ENCODE measurements at places on chromosomes 2 and 18.

DNA sequence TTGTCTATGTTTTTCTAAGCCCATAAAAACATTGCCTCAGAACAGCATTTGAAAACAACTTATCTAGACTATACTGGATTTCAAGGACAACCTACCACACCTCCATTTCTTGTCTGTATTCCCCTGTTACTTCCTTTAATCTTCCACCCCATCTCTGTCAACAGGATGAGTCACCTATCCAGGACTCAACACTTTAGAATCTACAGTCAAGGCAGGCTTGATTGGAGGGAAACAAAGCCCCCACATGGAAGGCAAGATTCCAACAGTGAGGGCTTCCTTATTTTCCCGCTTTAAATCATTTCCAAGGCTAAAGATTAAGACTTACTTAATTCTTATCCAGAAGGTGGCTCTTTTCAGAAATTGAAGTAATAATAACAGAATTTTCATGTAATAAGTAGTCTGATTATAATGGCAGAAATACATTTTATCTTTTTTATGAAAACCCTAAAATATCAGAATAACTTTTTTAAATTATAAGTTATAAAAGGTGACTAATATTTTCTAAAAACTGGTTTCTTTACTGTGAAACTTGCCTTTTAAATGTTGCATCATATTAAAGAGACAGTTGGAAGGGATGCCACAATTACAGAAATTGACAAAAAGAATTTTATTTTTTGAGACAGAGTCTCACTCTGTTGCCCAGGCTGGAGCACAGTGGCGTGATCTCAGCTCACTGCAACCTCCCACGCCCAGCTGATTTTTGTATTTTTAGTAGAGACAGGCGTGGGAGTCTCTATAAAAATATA lies 138.7 kb upstream of the CCDC150 start:
- no peak for DNase-seq

GRCh38 chr2:71669058-71669456 lies 215.7 kb downstream of the DYSF start:
- no peak for DNase-seq

GRCh38 chr18:21389283-21389682 lies 147.3 kb downstream of the GREB1L start:
- DNase-seq: no peak

DNA sequence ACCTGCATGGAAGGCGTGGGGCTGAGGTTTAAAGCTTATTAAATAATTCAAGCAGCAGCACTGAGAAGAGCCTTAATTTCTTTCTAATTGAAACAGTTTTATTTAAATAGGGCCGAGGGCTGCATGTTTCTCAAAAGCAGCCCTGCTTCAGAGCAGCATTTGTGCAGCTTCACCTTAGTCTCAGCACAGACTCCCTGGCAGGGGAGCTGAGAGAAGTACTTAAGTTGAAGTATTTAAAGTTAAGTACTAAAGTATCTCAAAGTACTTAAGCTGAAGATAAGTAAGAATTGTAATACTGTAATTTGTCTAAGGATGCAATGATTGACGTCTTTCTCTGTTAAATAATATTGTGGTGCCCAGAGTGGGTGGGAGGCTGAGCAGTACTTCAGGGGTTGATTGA lies 31.4 kb downstream of the IMPA2 start:
- no peak for DNase-seq

GRCh38 chr18:55189972-55190371 lies 230.7 kb upstream of the CCDC68 start:
- DNase-seq: peak; percentile 60

GRCh38 chr2:20176760-20177159 lies 48.2 kb downstream of the SDC1 start:
- no peak for DNase-seq

DNA sequence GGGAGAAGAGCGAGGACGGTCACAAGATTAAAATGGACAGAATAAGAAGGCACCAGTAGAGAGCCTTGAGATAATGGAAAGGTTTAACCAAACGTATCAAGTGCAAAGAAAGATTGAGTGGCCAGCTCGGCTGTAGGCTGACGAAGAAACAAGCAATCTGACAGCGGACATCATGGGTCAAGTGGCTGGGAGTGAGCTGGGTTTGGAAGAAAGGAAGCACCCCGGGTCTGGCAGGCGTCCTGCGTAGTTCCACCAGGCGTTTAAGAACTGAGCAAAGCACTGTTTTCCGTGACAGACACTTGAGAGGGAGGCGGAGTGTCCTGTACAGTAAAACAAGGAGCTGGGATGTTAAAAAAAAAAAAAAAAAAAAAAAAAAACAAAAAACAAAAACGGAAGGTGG lies 27.1 kb downstream of the DAPL1 start:
- DNase-seq: no peak

GRCh38 chr2:118177884-118178283 lies 89.6 kb downstream of the INSIG2 start:
- no peak for DNase-seq

GRCh38 chr2:196836440-196836839 lies 27.3 kb upstream of the C2orf66 start:
- DNase-seq: no peak

GRCh38 chr2:72994282-72994990 lies 77.1 kb downstream of the SFXN5 start:
- no peak for DNase-seq

GRCh38 chr2:9556121-9556743 lies 602 bp upstream of the ADAM17 start:
- peak; percentile 35 for DNase-seq

- DNase-seq: no peak
Observed at GRCh38 chr18:58064406-58064998, 20.5 kb downstream of the NEDD4L start.

DNA sequence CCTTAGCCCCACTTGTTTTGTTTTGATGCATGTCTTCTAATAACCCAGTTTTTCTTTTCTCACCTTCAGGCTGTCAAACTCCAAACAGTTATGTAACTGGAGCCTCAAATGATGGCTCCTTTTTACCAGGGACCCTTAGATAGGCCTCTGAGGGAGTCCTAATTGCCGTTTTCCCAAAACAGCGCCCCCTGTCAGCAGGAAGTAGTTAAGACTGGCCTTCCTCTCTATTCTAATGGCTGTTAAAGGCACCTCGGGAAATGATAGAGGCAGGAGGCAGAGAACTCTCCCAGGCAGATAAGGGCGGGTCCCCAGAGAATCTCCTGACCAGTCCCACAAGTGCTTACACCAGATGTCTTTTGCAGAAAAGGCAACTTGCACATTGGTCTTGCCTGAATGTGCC lies 123.2 kb downstream of the KCNS3 start:
- no peak for DNase-seq

GRCh38 chr18:26503382-26503781 lies 45.0 kb downstream of the KCTD1 start:
- no peak for DNase-seq

- no peak for DNase-seq
Observed at GRCh38 chr2:176763130-176763529, 449.5 kb upstream of the HNRNPA3 start.

GRCh38 chr2:83481436-83481835 lies 977.6 kb downstream of the SUCLG1 start:
- DNase-seq: no peak

DNA sequence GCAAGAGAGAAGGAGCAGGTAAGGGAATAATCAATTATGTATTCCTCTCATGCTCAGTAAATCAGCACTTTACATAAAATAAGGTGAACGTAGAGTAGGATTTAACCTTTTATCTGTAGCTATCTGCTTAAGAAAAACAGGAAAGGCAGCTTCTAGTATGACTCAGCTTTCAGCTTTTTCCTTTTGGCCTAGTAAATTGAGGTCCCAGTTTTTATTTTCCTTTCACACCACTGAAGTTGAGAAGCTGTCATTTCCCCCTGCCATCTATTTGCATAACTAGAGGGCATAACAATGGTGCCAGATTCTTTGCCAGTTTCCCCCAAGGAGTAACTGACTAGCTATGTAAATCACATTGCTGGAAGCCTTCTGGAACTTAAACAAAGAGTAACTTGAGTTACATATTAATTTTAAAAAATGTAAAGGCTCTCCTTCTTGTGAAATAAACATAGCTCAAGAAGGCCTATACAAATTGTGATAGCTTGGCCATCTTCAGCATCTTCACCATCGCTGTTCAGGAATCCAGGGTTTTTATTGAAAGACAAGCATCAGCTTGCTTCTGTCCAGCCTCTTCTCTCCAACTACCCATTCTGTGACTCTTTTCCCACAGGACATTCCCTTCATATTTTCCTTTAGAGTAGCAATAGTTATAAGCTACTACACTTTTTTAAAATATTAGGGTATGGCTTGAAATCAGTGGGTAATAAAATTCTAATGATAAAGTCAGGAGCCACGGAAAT lies 97.0 kb downstream of the KYNU start:
- DNase-seq: no peak

DNA sequence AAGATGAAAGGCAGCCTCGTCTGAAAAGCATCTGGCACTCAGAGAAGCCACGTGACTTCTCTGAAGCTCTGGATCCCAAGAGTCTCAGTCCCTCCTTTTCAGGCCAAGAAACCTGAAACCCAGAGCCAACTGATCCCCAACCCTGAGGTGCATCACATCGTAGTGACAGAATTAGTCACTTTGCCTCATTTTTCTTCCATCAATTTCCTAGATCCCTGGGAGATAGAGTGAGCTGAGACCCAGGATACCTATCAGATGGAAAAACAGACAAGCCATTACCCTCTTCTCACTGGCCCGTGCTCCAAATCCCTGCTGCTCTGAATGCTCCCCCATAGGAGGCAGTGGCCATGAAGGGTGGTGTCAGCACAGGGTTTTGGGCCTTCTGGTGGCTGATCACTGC lies 113.1 kb downstream of the ALK start:
- no peak for DNase-seq

- DNase-seq: no peak
Observed at GRCh38 chr2:199946836-199947235, 8.5 kb downstream of the TYW5 start.

DNA sequence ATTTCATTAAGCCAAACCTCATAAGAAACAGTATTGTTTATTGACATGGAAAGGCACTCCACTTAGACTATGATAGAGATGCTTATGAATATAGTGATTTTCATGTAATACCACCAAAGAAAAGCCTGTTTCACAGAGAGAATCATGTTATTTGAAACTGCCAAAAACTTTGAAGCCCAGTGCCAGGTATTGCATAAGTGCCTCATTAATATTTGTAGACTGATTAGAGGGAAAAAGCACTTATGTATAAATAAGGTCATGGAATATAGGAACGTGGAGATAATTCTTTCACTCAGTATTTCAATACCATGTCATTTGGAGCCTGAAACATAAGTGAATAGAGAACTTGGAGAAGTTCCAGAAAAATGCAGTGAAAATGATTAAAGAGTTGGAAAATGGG lies 162.6 kb upstream of the CRIM1 start:
- DNase-seq: no peak

DNA sequence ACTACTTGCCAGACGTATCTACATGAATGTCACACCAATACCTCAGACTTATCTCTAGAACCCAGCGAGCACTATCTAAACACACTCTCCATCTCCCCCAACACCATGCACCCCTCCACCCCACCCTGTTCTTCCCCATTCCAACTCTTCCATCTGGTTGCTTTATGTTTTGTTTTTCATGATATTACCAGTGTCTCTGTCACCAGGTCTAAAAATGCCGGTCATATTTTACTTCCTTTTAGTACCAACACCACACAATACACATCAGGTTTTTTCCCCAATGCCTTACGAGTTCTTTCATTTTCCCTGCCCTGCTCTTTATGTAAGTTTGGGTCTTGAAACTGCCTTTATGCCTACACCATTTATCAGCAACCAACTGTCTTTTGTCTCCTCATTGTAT lies 10.2 kb upstream of the ITGA4 start:
- no peak for DNase-seq

DNA sequence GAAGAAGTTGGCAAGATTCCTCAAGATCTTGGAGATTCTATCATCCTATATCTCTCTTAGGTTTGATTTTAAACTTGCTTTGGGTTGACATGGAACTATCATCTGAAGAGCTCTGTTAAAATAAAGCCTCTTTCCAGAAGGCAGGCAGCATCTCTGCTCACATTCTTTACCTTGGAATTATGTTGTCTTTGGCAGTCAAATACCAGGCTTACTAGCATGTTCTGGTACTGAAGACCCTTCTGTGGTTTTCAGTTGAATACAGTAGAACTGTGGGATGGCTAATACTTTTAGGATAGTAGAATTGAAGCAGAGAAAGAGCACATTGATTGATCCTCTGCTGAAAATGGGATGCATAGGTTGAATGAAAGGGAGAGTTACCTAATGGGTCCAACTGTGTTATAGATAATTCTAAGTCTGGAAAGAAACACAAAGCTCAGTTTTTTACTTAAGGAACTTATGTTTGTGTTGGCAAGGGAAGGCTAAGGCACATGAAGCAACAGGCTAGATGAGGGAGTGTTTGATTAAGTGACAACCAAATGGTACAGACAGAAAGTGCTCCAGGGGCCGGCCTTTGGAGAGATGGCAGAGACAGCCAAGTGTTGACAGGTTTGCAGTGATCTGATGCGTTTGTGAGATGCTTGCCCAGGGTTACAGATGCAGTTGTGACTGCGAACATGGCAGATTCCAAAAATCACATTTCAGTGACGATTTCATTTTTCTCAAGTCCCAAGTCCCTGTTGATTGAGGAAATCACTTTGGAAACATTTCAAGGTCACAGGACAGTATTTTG lies 397.9 kb downstream of the MEIS1 start:
- no peak for DNase-seq

DNA sequence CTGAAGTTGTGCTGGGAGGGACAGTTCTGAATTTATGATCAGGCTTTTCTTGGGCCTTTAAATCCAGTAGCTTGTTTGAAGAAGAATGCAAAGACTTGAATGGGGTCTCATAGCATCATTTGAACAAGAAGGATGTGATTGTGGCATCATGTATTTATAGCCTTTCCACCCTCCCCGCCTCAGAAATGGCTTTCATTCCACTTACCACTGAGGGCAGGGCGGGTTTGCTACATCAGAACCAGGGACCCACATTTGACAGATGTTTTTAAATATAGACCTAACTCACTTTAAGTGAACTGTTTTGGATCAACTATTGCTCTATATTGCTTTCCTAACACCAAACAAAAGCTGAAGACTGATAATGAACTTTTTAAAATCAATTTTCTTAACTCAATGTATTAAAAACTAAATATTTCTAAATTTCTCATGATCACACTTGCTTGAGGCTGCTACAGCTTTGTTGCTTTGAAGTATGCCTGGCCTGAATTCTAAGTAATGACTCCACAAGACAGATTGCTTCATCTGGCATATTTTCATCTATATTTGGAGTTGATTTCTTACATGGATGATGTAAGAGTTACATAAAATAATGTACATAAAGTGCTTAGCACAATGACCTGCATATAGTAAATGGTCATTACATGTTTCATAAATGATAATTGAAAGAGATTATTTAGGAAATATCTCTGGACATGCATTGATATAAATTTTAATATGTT lies 1552.9 kb upstream of the SLC39A10 start:
- DNase-seq: no peak

GRCh38 chr2:54295911-54296310 lies 39.9 kb upstream of the TSPYL6 start:
- DNase-seq: peak; percentile 64

GRCh38 chr18:57776354-57776753 lies 26.8 kb downstream of the ATP8B1 start:
- DNase-seq: no peak

GRCh38 chr18:3631887-3632286 lies 181.9 kb downstream of the TGIF1 start:
- DNase-seq: no peak
